Endothelial cell of umbilical vein (primary cell): ENCODE measurements at places on chromosomes 1 and 21. TPM values are rescaled to one million over a fixed set of nuclear protein-coding genes. Genes with fewer than 3 reads are reported as not detected.

Gene DCST1
- not detected in 2 replicates for polyA plus RNA-seq

Gene FALEC
- polyA plus RNA-seq = not detected in 2 replicates

Gene CLIC4
- polyA plus RNA-seq = 76.6 and 97.5 TPM in 2 replicates

Gene FAM20B
- 8.2 and 10.0 TPM in 2 replicates for polyA plus RNA-seq

Gene BCL10
- 16.1 and 21.5 TPM in 2 replicates for polyA plus RNA-seq

Gene PIGR
- polyA plus RNA-seq = not detected in 2 replicates

Gene GNAI3
- polyA plus RNA-seq = 3.7 and 5.0 TPM in 2 replicates

Gene GUCA2B
- not detected in 2 replicates for polyA plus RNA-seq

Gene TMEM61
- polyA plus RNA-seq = not detected in 2 replicates

Gene AQP10
- polyA plus RNA-seq = 0.08 TPM in 1 of 2 replicates, not detected in the other

Gene OSCP1
- polyA plus RNA-seq = 8.3 and 9.6 TPM in 2 replicates

Gene ATP1A2
- not detected in 2 replicates for polyA plus RNA-seq

Gene TTF2
- 7.0 and 8.8 TPM in 2 replicates for polyA plus RNA-seq

Gene MTARC1
- 0.43 and 0.62 TPM in 2 replicates for polyA plus RNA-seq

Gene AMY1A
- not detected in 2 replicates for polyA plus RNA-seq

Gene ADAMTS4
- 2.5 and 2.6 TPM in 2 replicates for polyA plus RNA-seq

Gene SSX2IP
- 0.60 and 0.77 TPM in 2 replicates for polyA plus RNA-seq

Gene NFYC
- 81.7 and 91.7 TPM in 2 replicates for polyA plus RNA-seq
